ENCODE measurements at places on chromosomes 1 and 21.
A peak's percentile ranks its signal among the peaks of the same experiment; 100 is the strongest.

GRCh38 chr1:226659641-226660040, 79.4 kb downstream of the ITPKB start:
- DNase-seq: no peak

GRCh38 chr1:169697755-169698154, 13.7 kb downstream of the SELL start:
- no peak for DNase-seq

- DNase-seq: no peak
These were observed 68.0 kb upstream of the PTCH2 start for GRCh38 chr1:44911026-44911425.

- peak; percentile 17 for DNase-seq
These were observed 2.8 kb downstream of the CERS2 start for GRCh38 chr1:150971583-150972416.

DNA sequence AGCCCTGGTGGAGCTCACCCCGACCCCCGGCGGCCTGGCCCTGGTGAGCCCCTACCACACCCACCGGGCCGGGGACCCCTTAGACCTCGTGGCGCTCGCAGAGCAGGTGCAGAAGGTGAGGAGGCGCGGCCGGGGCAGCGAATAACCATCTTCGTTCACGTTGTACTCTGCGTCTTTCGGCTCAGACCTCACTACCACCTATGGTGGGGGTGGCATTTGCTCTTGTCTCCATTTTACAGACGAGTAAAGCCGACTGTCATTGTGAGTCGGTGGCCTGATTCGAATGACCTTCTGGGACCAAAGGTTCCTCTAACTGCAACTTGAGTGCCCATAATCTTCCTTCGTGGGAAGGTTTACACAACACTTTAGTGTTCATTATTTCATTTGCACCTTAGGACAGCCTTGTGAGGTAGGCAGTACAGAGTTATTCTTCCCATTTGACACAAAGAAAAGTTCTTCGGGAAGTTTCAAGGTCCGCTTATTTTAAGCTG, 506 bp downstream of the C1orf50 start:
- no peak for DNase-seq

DNA sequence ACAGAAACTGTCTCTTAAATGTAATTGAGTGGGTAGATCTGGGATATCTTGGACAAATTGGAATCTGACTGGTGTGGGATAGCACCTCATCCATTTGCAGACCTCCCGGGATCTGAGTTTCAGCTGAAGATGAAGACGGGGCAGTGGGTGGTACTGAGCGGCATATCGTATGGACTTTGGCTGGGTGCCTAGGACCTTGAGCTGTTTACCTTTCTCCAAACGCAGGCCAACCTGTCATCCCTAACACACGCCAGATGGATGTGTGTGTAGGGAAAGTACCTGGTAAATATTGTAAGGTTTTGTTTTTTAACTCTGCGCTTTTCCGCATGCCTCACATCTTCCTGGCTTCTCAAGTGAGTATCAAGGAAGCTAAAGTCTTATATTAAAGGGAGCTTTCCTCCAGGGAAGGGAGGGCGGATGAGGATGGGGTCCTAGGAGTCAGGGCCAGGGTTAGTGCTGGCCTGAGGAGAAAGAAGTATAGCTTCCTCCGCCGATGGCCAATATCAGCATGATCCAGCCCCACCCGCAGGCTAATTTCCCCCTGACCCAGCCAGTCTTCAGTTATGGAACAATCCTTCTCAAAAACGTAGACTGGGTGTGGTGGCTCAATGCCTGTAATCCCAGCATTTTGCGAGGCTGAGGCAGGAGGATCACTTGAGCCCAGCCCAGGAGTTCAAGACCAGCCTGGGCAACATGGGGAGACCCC, 26.2 kb downstream of the ATP8B2 start:
- DNase-seq: no peak

- DNase-seq: no peak
These were observed 1492.1 kb downstream of the MRPL39 start for GRCh38 chr21:24115141-24115540.

Data from activated T-cell treated with anti-CD3 and anti-CD28 coated beads for 48 hours (primary cell).